ENCODE measurements at places on chromosomes 7 and 10.
A peak's percentile ranks its signal among the peaks of the same experiment; 100 is the strongest.

GRCh38 chr10:72226418-72227027 lies 10.4 kb upstream of the ASCC1 start:
- DNase-seq = no peak

DNA sequence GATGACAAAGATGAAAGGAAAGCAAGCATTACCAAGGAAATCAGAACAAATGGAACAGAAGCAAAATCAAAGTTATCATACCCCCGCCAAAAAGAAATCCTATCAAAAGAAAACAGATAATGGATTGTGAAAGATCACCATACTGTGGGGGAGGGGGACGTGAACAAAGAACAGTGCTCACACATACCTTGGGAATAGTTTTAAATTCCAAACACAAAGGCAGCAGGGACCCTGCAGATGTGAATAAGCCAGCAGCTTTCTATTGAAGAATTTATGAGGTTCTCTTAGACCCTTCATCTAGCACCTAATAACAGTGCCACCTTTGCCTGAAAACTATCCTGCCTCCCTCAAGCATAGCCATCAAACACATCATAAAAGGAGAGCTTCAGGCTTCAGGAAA lies 94.0 kb downstream of the AKR1D1 start:
- no peak for DNase-seq

DNA sequence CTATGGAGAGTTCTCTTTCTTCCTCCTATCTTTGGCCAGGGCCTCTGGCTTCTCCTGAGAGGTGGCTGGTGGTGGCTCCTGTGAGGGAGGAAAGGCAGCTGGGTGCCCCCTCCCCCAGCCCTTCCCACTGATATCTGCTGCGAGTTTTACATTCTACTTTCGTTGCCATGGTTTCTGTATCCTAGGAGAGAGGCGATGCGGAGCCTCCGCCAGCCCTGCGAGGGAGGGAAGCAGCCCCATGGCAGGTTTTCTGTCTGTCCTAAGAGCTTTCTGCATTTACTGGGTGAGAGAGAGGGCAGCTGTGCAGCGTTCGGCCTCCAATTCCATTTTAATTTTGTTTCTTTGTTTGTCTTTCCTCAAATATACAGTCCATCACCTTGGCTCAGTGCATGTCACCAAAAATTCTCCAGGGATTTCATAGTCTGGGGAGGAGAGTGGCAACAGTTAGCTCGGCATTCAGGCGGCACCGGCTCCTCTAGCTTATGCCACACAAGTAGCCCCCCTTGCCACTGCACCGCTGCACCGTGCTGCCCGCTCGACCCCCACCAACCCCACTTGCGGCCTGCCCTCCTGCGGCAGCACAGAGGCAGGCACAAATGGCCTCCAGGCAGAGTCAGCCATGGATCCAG lies 20.4 kb downstream of the DNAJB12 start:
- peak; percentile 40 for DNase-seq

DNA sequence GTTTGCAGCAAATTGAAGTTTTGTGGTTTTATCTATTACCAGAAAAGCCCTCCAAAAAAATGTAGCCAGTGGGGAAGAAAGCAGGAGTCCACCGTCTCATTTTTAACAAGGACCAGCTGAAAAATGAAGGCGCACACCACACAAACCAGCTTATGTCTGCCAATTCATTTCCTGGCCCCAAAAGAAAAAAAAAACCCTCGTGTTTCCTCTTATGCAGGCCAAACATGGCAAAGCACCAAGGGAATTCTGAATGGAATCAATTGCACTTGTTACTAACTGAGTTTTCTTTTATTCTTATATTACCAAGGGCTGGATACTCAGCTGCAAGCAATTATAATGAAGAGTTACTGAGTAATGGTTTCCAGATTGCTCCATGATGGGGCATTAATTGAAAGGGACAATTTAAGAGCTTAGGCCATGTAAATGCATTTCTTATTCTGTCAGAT lies 428.3 kb upstream of the NPVF start:
- DNase-seq = no peak

- DNase-seq = no peak
Measured at GRCh38 chr7:4273566-4274230, 408.4 kb upstream of the FOXK1 start.

- DNase-seq = no peak
Measured at GRCh38 chr10:84695902-84696301, 367.5 kb downstream of the CCSER2 start.

DNA sequence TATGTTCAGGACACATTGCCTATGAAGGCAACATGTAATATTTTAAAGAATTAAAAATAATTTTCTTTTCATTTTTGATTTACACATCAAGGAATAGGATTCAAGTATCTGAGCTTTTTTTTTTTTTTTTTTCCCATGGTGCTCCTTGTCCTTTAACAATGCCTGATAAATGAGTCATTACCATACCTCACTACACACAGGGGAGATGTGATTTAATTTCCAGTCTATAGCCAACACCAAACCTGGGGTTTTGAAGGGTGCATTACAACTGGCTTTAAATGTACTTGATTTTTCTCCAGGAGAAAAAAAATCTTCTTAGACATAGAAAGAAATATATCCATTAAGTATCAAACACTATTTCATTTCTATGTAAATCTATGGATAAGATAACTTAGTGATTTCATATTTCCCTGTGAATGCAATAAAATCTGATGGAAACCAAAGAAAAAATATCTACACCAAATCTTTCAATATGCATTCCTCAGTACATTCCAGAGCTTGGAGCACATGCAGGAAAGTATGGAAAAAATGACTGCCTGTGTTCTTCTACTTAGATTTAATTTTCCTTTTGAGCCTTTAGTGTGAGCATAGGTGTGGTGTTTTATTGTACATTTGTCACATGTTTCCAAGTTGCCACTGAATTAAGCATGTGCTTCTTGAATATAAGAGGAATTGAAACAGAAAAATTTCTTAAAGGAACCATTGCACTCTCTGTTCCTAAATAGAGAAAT lies 204.8 kb upstream of the MEOX2 start:
- no peak for DNase-seq

GRCh38 chr10:11411926-11412545 lies 199.4 kb downstream of the USP6NL start:
- DNase-seq = no peak

GRCh38 chr7:135757719-135758411 lies 9.3 kb upstream of the FAM180A start:
- DNase-seq = no peak

DNA sequence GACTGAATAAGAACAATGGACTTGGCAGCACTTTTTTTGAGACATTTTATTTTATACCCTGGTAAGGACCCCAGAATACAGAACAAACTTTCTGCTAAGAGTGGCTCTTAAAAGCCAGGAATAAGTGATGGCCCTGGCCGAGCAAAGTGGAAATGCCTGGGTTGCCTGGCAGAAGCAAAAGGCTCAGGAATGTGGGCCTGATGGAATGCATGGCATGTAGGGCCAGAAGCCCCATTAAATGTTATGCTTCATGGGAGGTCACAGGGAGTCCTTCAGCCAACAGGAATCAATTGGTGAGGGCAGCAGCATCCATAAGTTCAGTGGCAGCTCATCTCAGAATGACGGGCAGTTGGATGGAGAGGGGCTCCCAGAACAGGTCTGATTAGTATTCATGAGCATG lies 301.5 kb upstream of the CACNA2D1 start:
- DNase-seq = no peak

- DNase-seq = no peak
Measured at GRCh38 chr7:3240826-3241430, 60.1 kb upstream of the SDK1 start.

- DNase-seq = no peak
Measured at GRCh38 chr7:91151916-91152315, 112.3 kb upstream of the FZD1 start.

- peak; percentile 5 for DNase-seq
Measured at GRCh38 chr7:38858259-38858884, 50.6 kb downstream of the VPS41 start.

GRCh38 chr10:83458611-83459010 lies 680.7 kb upstream of the GHITM start:
- DNase-seq = no peak

- no peak for DNase-seq
Measured at GRCh38 chr7:133345690-133346421, 93.0 kb downstream of the EXOC4 start.

- no peak for DNase-seq
Measured at GRCh38 chr10:16795410-16796073, 21.7 kb downstream of the RSU1 start.
